ENCODE measurements at places on chromosomes 11 and 22. TPM values are rescaled to one million over a fixed set of nuclear protein-coding genes. Genes with fewer than 3 reads are reported as not detected.

DNA sequence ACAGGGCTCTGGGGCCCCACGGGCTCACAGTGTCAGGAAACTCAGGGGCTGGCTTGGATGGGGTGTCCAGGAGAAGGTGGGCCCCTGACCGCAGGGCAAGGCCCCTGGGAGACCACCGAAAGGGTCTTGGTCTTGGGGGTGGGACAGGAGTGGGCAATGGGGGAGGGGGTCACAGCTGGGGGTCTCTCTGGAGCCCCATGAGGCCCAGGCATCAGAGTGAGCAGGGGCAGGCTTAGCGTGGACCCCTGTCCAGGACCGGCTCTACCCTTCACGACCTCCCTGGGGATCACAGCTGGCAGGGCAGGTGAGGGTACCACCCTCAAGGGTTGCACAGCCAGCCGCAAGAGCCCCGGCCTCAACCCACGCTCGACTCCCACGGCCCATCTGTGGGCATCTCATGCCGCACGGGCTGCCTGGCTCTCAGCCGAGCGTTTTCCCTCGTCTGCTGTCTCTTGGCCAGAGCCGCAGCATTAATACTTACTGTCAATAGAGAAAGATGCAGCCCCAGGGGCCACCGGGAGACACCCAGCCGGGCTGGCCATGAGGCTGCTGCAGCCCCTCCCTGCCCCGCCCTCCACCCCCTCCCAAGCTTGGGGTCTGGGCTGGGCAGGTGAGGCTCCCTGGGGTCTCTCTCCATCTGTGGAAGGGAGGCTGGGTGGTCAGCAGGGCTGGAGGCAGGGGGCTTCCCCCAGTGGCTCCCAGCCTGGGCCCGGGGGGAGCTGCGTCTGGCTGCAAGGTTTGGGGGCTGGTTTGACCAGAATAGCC, 662 bp downstream of the MUC5B start:
- DNase-seq: no peak

SLC25A22 gene
- polyA plus RNA-seq: 13.0 TPM

- DNase-seq: no peak
These were observed 124.4 kb downstream of the ETS1 start for GRCh38 chr11:128462922-128463321.

DNA sequence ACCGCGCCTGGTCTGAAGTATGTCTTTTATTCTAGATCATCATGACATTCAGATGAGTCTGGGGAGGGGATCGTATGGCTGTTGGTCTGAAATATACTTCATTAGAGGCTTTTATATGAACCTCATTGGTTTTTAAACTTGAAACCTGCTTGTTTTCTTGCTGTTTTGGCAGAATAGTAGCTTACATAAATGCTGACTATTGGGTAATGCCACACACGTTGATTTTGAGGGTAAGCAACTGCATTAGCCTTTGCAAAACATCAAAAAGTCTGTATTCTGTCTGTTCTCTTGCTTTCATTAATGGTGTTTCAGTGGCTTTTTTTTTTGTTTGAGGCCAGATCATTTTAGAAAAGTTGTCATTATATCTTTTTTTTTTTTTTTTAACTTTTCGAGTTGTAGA, 14.2 kb downstream of the PPME1 start:
- no peak for DNase-seq

GRCh38 chr11:33716243-33716642, 15.6 kb upstream of the C11orf91 start:
- DNase-seq: no peak

GRCh38 chr11:68051191-68052136, 12.6 kb downstream of the TCIRG1 start:
- DNase-seq: no peak

GRCh38 chr11:27355575-27356104, 7.4 kb downstream of the CCDC34 start:
- DNase-seq: no peak
